ENCODE measurements at places on chromosomes 12 and 14. TPM values are rescaled to one million over a fixed set of nuclear protein-coding genes. Genes with fewer than 3 reads are reported as not detected.

The GPR137C gene
- total RNA-seq: 5.8 TPM

The FLRT2 gene
- 0.03 TPM for total RNA-seq

The PLEKHH1 gene
- 3.3 TPM for total RNA-seq

The NELL2 gene
- 19.9 TPM for total RNA-seq

The PTPRO gene
- 3.0 TPM for total RNA-seq

The CD69 gene
- 0.57 TPM for total RNA-seq

Measured in Daoy (cell line).